Stimulated activated CD8-positive, alpha-beta memory T cell treated with anti-CD3 and anti-CD28 coated beads, Interleukin-7, amount 100 ng/mL, for 4 hours (primary cell): ENCODE measurements at places on chromosomes 4 and X.

GRCh38 chr4:128653527-128654444 lies 155.7 kb upstream of the JADE1 start:
- no peak for DNase-seq

DNA sequence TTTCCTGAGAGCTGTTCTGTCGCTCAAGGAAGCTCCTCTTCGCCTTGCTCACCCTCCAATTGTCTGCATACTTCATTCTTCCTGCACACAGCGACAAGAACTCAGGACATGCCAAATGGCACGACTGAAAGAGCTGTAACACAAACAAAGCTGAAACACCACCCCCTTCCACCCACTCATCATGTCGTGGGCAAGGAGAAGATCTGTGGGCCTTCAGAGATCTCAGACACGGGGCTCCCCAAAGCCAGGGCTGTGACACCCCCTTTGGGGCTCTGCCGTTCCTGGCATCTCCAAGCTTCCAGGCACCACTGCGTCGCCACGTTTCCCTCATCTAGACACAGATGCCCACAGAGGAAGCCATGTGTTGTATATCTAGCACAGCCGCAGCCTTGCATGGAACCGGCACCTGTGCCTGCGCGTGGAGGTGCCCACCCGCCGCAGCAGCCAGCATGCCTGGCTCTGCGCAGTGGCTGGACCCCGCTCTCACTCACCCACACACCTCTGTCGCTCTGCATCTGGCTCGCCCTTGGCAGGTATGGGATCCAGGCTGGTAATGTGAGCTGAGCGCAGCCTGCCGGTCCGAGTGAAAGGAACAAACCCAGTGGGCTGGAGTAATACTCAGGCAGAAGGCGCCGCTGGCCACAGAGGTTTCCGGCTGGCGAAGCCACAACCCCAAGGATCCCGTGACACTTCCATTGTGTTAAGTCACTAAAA lies 676.4 kb upstream of the INTU start:
- no peak for DNase-seq

DNA sequence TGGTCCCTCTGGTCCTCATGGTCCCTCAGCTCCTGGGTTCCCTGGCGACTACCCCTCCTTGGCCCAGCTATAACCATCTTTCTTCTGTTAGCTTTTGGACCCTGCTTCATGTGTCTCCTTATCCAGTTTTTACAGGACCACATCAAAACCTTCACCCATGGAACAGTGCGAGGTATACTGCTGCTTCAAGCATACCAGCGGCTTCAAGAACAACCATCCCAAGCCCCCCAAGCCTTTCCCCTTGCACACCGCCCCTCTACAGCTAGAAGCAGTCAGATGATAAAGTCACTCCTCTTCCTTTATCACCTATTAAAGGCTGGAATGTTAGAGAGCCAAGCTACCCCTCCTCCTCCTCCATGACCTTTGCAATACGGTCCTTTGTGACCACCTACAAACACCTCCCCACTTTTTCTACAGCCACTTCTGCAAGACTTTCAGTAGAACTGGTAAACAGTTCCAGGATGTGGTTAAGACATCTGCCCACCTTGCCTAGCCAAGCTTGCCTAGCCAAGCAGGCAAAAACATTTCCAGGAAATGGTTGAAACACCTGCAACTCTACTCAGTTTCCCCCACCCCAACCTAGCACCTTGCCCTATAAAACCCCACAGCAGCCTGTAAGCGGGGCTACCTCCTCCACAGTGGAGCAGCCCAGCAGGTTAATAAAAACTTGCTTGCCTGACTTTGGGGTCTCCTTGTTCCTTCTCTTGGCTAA lies 125.7 kb downstream of the ZC4H2 start:
- no peak for DNase-seq

DNA sequence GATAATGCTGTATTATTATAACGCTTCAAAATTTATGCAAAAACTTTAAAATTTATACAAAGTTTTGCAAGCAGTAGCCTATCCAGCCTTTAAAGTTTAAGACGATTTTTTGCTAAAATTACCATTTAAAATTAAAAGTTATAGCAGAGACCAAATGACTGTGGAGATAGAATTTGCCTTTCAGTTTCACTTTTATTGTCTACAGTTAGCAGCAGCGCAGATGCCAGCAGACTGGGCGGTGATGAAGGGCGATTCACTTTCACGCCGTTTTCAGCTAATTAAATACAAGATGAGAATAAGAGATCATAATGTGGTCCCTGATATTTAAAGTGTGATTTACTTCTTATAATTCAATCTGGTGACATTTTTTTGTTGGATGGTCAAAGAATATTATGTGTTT lies 1381.5 kb upstream of the ADGRL3 start:
- DNase-seq, result no peak

DNA sequence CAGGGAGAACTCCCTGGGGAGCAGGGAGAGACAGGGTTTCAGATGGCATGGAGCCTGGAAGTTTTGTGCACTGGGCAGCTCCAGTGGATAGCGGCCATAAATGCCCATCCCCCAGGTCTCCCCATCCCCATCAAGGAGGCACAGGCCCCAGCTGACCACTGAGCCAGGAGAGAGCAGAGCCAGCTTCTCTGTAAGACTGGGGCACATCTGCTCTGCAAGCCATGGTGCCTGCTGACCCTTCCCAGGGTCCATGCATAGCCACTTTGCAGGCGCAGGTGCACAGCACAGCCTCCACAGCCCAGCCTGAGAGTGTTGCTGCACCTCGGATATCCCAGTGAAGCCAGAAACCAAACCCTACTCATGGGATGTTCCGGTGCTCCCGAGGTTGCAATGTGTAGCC lies 206.3 kb upstream of the SPANXN4 start:
- no peak for DNase-seq

DNA sequence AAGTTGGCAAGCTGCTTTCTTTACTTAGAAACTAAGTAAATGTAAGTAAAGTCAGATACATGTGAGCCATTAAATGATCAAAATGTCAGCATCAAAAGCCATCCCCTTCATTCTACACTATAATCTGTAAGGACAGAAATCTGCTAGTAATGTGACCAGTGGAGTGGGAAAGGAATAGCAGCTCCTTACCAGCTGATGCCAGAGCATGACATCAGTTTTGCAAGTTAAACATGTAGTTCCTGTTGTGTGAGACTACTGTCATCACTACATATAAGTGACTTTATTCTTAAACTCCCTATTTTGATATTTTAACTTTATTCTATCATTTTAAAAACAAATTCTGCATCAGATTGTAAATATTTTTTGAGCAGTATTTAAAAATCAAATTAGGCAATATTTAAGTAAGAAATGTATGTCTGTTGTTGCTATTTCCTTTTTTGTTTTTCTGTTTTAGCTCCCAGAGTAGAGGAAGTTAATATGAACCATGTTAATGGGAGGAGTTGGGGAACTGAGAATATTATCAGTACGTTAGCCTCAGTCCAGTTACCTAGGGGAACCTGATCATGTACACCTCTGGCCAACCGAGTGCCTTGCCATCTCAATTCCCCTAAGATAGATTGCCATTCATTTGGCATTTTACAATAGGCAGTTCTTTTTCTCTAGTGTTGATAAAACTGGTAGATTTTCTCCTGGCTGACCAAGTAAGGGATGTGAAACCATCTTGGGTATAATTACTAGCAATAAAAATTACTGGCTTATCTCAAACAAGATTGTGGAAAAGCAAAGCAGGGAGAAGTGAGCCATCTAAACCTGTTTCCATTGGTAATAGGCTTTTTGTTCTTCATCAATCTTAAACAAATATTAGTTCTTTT lies 34.7 kb downstream of the CCNI start:
- no peak for DNase-seq

DNA sequence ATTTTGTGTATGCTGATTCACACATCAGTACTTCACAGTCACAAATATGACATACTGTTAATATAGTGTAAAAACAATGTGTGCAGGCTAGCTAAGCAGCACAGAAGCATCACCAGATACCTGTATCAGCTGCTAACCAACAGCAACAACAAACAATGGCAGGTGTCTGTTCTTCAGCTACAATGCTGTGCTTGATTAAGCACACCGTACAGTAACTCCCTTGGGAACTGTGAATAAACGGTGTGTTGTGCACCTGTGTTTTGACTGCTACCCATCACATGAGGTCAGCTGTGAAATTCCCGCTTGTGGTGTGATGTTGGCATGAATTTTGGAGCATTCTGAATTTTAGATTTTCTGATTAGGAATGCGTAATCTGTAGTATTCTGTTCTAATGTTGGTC lies 379.7 kb upstream of the FAT1 start:
- no peak for DNase-seq

- no peak for DNase-seq
Observed at GRCh38 chr4:55727746-55728145, 91.6 kb upstream of the NMU start.

DNA sequence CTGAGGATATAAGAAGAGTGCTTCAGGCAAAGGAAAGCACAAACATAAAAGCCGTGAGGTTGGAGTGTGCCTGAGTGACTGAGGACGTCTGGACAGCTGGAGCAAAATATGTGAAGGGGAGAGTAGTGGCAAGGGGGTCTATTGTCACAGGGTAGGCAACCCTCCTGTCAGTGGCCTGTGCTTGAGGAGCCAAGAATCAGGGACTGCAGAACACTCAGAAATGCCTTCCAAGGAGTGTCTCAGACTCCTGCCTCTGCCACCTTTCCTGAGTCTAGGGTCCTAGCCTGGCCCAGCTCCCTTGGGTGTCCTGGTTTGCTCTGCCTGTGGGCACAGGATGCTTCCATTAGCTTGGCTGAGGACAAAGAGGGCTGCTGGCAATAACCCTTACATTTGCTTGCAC lies 152.5 kb upstream of the PJA1 start:
- no peak for DNase-seq

GRCh38 chrX:2237976-2238375 lies 262.8 kb downstream of the DHRSX start:
- no peak for DNase-seq

DNA sequence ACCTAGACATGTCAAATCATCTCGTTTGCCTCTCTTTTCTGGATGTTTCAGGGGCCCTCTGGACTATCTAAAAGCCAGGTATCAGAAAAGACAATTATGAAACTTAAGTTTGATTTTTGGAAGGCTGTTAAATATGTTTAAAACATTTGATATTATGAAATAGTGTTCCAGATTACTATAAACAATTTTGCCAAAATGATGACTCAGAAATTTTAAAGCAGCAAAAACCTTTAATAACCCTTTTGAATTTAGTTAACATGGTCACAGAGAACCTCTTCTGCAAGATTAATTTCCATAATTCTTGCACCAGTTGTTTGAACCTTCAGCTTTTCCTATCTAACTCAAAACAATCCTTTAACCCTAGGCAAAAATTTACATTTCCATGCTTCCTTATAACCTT lies 18.8 kb upstream of the FAM47E start:
- no peak for DNase-seq

DNA sequence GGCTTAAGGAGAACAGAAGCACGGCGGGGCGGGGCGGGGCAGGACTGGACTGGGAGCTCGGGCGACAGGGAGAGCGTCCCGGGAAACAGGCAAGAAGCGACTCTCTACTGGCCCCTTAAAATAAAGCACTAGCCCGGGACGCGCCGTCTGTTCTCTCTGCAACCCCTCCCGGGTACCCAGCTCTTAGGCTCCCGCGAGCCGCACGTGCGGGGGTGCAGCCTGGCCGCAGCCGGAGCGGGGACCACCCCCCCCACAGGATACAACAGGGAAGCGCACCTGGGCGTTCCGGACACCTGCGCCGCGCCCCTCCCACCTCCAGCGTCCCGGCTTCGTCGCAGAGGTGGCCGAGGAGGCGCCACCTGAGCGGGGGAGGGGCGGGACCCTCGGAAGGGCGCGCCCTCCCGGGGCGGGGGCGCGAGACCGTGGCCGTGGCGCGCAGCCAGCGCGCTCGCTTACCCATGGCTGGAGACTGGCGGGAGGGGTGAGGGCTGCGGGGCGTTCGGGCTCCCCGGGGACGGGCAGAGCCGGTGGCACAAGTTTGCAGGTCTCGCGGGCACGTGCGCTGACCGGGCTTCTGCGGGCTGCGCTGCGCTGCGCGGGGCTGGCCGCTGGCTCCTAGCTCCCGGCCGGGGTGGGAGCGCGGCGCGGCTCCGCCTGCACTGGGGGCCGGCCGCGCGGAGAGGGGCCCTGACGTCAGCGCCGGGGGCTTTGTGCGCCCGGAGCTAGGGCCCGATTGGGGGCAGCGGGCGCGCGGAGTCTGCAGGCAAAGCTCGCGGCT lies 91.5 kb downstream of the GEMIN8 start:
- no peak for DNase-seq

DNA sequence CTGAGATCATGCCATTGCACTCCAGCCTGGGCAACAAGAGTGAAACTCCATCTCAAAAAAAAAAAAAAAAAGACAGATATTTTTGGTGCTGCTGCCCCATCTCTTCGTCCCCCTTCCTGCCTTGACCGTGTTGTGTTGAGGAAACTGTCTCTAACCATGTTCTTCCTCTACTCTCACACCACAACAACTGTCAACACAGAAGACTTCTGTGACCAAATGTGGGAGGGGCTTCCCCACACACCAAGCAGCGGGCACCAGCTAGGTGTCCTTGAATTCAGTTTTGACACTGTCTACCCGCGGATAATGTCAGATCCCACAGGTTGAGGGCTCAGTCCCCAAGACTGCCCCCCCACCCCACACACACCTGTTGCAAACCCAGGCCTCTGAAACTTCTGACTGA lies 104.7 kb upstream of the BCOR start:
- DNase-seq, result no peak

DNA sequence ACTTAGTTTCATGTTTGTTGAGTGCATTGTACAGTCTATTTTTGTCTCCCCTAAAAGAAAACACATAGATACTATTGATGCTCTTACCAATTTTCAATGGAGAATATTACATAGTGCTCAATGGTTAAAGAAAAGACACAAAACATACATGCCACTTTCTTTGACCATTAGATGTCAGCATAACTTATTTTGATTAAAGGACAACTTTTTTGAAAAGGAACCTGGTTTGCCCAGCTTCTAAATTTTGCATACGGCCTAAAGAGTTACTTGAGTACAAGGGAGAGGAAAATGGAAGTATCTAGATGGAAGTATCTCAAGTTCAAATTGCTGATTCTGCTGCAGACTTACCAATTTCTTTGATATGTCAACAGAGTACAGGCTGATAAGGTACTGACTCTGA lies 68.5 kb downstream of the METTL14 start:
- no peak for DNase-seq

GRCh38 chr4:57442831-57443291 lies 332.7 kb upstream of the IGFBP7 start:
- no peak for DNase-seq

- DNase-seq, result peak; percentile 18
Observed at GRCh38 chrX:1316527-1316926, 20.1 kb upstream of the IL3RA start.

- DNase-seq, result no peak
Observed at GRCh38 chr4:60923075-60923474, 277.1 kb upstream of the ADGRL3 start.

GRCh38 chr4:6121941-6122340 lies 78.4 kb downstream of the JAKMIP1 start:
- DNase-seq, result no peak

DNA sequence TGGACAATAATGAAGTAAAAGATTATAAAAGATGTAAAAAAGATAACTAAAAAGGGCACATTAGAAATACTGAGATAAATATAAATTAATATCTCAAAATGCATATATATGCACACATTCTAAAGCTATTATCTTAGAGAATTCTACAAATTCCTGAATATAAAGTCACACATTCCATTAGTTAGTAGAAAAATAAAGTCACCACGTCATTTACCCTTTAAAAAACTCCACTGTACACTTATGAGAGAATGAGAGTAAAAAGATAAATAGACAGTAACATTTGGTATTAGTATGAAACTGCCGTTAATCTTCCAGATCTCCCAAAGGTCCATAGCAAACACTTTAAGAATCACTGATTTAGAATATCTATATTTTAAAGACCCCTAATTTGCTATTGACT lies 67.2 kb upstream of the IL15 start:
- DNase-seq, result no peak
